ENCODE measurements at places on chromosomes 12 and 14. TPM values are rescaled to one million over a fixed set of nuclear protein-coding genes. Genes with fewer than 3 reads are reported as not detected.

C12orf60 gene
- total RNA-seq: 1.1 TPM

TAMALIN gene
- total RNA-seq: 17.7 TPM

INHBC gene
- not detected for total RNA-seq

TMEM132D gene
- 0.17 TPM for total RNA-seq

DNA sequence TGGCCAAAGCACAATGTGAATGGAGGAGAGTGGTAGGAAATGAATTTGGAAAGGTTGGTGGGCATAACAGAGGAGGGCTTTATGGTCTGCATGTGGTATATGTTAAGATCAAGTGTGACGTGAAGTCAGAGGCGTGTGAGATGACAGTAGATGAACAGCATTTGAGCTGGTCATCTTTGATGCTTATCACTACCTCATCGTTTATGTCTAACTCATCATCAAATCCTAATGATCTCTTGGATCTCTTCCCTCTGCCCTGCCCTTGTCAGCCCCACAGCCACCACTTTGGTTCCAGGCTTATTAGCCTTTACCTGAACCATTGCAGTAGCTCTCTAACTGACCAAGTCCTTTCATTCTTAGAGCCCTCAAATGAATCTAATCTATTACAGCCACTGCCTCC is 132.5 kb downstream of the LLPH start:
- peak; percentile 68 for DNase-seq

LRRK2 gene
- total RNA-seq: 24.0 TPM

- no peak for DNase-seq
Observed at GRCh38 chr14:71317385-71318096, 410.3 kb downstream of the PCNX1 start.

Data from esophagus muscularis mucosa (tissue), 4 donors.